ENCODE measurements at places on chromosomes 3 and 15.

GRCh38 chr3:132660811-132661070 is 612 bp downstream of the UBA5 start:
- DNase-seq = no peak

- no peak for DNase-seq
These were observed 199.1 kb downstream of the EPHA3 start for GRCh38 chr3:89306540-89306939.

DNA sequence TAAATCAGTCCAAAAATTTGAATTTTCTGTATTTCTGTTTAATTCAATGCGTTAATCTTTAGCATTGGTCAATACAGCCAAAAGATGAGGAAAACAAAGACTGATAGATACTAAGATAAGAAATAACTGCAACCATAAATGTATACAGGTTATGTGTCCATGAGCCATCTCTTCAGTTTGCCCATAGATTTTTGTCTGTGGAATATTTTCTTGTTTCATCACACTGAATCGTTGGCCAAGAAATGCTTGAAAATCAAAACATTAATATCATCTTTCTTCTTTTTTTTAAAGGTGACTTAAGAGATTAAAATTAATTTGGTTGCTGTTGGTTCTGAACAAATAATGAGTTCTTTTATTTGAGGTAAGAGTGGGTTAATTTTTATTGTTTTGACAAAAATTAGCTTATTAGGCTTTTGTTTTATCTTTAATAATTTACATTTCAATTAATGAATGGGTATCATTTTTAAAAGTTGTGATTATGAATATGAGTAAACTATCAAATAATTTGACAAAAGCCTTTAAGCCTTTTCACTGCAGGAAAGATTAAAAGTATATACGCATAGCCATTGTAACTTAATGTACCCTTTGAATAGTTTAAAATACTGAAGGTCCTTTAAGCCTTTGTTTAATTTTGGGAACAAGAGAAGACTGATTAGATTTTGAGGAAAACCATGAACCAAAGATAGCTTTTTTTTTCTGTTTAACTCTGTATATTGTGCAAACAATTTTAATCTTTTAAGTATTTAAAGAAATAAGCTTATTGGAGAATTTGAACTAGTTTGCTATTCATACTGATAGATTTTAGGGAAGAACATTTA is 14.7 kb upstream of the CHD2 start:
- DNase-seq = no peak

DNA sequence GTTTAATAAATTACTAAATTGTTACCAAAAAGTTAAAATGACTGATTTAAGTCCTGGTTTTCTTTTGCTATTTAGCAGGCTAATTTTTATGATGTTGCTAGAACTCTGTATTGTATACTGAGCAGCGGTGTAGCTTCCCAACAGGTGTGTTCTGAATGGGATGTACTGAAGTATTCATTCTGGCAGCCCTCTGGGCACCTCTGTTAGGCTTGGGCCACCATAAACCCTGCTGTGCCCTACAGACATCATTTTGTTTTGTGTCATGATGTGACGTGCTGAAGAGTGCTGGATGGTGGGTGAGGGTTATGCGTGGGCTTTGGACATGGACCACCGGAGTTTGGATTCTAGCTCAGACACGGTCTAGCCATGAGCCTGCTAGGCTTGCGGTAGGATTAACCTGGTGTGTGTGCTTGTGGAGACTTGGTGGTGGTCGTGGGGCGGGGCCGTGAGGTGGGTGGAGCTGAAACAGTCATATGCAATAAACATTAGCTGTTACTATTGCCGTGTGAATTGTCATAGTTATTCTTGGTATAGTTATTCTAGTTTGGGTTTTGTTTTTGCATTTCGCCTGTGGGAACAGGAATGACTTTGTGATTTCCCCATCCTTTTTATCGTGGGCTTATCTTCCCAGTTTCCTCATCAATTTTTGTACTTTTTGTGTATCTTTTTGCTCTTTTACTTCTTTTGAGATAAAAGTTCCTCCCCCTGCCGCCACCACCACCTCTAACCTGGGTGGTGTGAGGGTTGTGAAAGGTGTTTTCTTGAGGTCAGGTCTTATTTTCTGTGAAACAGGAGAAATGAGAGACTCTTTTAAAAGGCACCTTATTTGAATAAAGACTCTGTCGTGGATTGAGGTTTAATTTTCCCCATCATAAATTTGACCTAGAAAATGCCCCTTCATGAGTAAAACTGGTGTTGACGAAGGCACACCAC is 93.7 kb downstream of the MCTP2 start:
- DNase-seq = no peak

GRCh38 chr3:117842086-117842485 is 1132.5 kb downstream of the TUSC7 start:
- no peak for DNase-seq

DNA sequence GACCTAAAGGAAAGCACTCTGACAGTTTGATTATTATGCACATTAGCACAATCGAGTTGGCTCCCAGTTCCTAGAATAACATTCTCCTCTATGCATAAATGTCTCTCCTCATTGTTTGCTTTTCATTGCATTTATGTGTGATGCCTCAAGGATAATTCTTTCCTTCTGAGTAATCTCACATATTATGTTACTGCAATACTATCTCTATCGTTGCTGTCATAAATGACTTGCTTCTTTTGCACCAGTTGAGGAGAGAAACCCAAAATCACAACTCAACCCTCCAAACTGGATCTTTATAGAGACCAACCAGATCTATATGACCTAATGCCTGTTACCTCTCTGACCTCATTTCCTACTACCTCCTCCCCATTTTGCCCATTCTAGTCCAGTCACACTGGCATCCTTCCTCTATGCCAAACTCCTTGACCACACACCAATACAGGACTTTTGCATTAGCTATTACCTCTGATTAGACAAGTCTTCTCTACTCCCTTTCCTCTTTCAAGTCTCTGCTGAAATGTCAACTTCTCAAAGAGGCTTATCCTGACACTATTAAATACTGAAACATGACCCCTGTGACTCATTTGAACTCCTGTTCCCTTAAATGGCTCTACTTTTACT is 1026.0 kb downstream of the TUSC7 start:
- DNase-seq = no peak

DNA sequence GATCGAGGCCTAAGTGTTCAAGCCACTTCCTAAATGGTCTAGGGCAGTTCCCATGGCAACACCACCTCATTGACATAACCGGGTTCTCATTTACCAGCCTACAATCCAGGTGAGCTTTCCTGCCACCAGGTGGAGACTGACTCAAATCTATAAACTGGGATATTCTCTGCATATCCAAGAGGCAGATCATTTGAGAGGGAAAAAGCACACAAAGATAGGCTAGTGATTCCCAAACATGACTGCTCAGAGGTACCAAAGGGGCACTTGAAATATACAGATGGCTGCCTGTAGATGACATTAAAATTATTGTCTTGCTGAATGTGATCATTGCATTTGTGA is 141.3 kb upstream of the PROK2 start:
- DNase-seq = no peak

DNA sequence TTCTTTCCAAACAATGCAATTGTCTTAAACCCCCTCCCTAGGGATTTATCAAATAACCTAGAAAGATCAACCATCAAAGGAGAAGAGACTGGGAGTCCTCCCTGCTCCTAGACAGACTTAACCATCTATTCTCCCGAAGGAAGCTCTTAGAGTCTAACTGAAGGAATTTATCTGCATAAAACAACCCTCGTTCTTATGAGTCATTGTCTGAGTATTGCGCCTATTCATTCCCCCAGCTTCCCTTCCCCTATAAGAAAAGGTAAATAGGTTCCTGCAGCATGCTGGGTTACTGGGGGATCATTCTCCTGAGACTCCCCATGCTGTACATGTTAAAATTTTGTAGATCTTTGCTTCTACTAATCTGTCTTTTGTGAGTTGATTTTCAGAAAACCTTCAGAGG is 412.7 kb downstream of the OCA2 start:
- no peak for DNase-seq

DNA sequence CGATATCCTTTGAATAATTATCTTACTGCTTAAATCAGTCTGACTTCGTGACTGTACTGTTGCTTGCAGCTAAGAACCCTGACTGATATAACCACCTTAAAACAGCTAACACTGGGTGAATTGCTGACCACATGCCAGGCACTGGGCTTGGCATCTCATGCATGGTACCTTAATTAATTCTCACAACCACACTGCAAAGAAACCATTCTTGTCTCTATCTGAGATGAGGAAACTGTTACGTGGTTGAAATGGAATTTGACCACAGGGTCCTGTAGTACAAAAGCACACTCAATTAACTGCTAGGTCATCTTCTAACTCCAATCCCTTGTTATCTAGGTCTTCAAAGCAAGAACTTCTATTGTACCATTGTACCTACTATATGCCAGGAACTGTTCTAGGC is 92.7 kb upstream of the PRICKLE2 start:
- DNase-seq = no peak

- DNase-seq = no peak
These were observed 106.6 kb downstream of the APBA2 start for GRCh38 chr15:28992336-28992864.
